Activated CD4-positive, CD25-positive, alpha-beta regulatory T cell treated with anti-CD3 and anti-CD28 coated beads, Interleukin-2, amount 50 U/mL, for 16 hours (primary cell): ENCODE measurements at places on chromosomes 6 and 20.

DNA sequence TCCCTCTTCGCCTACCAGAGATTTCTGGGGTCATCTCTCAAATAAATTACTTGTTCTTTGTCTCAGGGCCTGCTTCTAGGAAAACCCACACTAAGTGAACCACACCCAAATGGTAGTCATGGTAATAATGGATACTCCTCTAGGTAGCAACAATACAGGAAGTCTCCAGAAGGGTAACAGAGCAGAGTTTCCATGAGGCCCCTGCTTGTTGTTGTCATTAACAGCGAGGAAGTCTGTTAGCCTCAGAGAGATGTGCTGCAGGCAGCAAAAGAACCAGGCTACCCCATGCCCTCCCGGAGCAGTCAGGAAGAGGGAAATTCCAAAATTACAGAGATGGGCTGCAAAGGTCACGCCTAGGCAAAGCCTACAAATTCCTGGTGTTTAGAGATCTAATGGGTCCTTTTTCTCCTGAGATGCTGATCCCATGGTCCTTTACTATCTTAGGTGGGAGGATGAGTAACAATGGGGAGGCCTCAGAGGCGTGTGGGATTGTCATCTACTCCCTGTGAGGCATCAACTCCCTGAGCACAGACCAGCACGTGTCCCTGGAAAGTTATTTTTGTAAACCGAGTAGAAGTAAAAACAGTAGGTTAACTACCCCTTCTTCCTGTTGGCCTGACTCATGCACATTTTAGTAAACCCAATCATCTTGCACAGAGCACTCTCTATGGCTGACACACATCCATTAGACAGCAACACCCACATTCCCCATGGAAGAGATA, 10.1 kb downstream of the ISM1 start:
- no peak for DNase-seq

DNA sequence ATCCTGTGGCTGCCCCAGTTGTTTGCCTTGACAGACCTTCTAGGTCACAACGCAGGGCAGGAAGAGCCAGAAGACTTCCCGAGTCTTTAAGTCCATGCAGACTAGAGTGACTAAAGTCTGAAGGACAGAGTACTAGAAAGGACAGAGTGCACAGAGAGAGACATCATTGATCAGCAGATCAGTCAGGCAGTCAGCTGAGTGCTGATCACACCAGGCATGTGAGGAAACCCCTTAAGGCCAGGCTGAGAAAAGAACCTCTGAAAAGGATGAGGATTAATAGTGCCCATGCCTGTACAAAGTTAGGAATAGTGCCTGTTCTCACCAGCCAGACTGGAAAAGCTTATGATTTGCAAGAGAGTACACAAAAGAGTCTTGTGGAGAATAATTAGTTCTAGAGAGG, 91.3 kb downstream of the CFAP61 start:
- no peak for DNase-seq

- DNase-seq, result no peak
These were observed 60.4 kb upstream of the ARMH2 start for GRCh38 chr6:24859132-24859531.

GRCh38 chr6:91167846-91168245, 581.0 kb upstream of the MAP3K7 start:
- DNase-seq, result no peak

DNA sequence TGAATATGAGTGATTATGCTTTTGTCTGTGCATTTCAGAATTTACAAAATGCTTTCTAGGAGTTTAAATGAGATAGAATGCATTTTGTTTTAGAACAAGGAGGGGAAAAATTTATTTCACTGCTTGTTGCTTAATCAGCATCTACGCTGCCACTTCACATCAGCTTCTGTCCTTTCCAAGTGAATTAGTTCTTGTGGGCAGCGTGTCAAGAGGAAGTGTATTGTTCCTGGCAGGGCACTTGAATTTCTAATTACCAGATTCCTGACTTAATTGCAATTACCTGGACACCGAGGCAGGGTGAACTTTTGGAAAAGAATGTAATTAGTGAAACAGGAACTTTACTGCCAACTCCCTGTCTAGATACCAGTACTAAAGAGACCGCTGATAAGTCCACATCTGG, 263.5 kb downstream of the TMEM242 start:
- no peak for DNase-seq

DNA sequence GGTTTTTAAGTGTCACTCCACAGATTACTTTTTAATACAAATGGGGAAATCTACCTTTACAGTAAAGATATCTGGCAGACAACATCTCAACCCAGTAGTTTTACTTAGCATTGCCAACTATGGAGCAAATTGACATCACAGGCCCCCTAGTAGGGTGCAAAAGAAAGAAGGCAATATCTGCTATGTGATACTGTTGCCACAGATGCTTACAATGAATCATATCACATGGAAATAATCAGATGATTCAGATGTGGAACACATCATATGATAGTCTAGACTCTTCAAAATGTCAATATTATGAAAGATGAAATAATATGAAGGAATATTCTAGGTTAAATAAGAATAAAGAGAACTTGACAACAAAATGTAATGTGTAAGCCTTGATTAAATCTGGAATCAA, 322.5 kb downstream of the BMP2 start:
- DNase-seq, result no peak

DNA sequence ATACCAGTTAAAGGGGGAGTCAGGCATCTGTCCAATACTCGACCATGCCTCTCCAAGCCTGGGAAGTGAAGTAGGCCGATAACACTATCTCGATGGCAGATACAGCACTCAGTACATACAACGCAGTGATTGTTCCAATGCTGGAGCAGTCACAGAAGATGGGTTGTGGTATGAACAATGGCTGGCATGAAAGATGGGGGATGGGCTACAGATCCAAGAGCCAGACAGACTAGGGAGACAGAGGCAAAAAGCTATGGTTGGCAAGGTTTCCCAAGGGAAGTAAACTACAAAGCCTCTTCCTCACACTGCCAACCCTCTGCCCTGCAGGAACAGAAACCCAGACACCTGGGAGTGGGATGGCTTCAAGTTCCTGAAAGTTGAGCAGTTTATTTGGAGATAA, 19.2 kb downstream of the FKBP1A start:
- no peak for DNase-seq

GRCh38 chr6:45105170-45105820, 222.8 kb upstream of the RUNX2 start:
- DNase-seq, result no peak

DNA sequence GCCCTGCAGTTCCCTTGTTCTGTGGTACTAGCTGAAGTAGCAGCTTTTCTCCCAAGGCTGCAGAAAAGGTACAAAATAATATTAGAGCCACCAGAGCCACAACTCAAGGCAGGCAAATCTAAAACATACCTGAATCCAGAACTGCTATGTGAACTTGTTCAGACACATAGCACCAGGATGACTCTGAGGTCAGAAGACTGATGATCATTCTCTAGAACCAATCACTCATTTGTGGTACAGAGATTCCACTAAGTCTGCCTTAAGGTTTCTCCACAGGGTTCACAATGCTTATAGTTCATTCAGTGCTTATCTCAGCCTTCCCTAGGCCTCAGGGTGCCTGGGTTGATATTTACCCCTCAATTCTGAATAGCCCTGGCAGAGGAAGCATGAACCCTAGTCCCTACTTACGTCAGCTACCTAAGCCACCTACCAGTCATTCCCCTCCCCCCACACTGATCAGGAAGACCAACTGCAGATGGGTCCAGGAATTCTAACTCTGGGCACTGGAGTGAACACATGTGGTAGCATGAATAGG, 140.9 kb upstream of the MOCS1 start:
- no peak for DNase-seq

GRCh38 chr20:32249030-32249738, 28.3 kb upstream of the KIF3B start:
- no peak for DNase-seq

GRCh38 chr20:7695051-7695495, 245.2 kb downstream of the HAO1 start:
- no peak for DNase-seq

- no peak for DNase-seq
These were observed 111.8 kb downstream of the FOXA2 start for GRCh38 chr20:22472447-22473100.

DNA sequence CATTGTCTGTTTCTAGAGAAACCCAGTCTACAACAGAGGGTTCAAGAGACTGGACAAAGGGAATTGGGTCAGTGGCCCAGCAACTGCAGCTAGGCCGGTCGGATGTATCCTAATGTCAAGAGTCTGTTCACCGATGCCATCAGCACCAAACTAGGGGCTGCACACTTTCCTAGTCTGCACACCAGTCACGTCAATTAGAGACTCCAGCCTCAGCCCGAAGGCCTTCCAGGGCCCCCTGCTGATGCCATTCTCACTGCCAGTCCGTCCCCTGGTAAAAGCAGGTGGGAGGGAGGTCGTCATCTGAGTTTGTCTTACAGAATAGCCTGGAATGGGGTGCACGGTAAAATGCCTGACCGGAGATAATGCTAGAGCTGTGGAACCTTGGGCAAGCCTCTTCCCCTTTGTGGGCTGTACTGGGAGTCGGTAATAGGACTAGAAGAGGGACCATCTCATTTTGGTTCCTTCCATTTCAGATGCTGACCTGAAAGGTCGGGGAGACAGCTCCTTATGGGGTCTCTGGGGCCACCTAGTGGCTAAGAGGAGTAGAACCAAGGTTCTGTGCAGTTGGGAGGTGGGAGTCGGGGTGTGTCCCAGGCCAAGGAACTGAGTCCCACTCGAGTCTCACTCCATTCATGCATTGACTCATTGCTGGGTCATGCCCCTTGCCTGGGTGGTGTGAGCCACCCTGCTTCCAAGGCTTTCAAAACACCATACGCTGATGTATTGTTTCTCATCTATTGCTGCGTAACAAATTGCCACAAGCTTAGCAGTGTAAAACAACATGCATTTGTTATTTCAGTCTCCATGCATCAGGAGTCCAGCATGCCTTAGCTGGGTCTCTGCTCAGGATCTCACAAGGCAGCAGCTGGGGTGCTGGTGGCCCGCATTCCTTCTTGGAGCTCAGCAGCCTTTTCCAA, 5.1 kb downstream of the SOX12 start:
- peak; percentile 30 for DNase-seq

- no peak for DNase-seq
These were observed 20.9 kb downstream of the SLC9A8 start for GRCh38 chr20:49833483-49833882.

DNA sequence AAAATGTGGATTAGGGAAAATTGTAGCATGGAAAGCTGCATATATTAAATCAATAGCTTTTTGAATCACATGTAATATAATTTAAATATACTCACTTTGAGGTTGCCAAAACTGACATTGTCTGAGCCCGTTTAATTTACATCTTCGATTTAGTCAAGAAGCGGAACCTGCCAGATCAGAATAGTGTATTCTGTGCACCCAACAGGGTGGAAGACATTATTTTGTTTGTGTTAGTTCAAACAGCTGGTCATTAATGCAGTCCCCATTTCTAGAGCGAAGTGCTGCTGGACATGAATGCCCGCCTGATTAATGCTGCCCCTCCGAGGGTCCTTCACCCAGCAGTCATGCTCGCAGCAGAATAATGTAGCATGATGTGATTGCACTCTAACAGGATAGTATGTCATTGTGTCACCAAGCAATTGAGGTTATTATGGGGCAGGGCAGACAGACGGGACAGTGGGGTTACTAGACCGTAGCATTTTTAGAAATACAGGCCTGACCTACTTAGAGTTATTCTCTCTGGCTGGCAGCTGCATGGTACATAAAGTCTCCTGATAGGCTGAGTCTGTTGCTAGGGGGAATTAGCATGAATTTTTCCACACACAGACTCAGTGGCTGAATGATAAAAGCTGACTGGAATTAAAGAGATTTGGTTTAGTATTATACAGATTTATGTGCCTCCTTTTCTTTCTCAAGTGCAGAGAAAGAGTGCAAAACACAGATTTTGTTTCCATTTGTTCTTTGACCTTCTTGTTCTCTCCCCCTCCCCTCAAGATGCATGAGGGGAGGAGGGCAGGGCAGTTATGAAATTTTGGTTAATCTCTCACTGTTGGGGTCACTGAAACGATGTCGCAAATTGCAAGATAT, 147.1 kb downstream of the PRL start:
- no peak for DNase-seq

DNA sequence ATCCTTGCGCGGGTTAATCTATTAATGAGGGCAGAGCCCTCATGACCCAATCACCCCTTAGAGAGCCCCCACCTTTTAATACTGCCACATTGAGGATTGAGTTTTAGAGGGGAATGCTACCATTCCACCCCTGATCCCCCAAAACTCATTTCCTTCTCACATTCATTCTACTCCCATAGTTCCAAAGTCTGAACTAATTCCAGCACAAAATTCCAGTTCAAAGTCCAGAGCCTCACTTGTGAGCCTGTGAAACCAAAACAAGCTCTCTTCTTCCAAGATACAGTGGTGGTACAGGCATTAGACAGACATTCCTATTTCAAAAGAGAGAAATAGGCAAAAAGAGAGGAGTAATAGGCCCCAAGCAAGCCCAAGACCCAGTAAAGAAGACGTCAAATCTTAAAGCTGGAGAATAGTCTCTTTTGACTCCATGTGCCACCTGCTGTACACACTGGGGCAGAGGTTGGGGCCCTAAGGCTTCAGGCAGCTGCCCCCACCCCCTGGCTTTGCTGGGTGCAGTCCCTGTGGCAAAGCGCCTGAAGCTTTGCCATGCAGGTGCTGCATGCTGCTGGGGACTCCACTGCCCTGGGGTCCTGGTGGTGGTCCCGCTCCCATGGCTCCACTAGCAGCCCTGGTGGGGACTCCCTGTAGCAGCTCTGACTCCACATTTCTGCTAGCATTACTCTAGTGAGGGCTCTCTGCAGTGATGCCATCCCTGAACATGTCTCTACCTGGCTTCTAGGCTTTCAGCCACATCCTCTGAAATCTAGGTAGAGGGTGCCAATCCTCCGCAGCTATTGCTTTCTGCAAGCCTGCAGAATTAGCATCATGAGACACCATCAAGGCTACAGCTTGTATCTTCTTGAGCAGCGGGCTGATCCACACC, 41.3 kb downstream of the RSPH3 start:
- no peak for DNase-seq

GRCh38 chr20:37529214-37529967, 1.7 kb upstream of the BLCAP start:
- DNase-seq, result no peak
